ENCODE measurements at places on chromosomes 6 and 20.

DNA sequence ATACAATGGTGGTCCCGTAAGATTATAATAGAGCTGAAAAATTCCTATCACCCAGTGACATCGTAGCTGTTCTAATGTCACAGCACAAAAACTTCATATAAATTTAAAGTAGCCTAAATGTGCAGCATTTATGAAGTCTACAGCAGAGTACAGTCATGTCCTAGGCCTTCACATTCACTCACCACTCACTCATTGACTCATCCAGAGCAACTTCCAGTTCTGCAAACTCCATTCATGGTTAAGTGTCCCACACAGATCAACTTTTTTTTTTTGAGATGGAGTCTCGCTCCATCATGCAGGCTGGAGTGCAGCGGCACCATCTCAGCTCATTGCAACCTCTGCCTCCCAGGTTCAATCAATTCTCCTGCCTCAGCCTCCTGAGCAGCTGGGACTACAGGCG lies 20.9 kb upstream of the KCNG1 start:
- DNase-seq: no peak

GRCh38 chr6:164409309-164410009 lies 899.9 kb downstream of the C6orf118 start:
- no peak for DNase-seq

DNA sequence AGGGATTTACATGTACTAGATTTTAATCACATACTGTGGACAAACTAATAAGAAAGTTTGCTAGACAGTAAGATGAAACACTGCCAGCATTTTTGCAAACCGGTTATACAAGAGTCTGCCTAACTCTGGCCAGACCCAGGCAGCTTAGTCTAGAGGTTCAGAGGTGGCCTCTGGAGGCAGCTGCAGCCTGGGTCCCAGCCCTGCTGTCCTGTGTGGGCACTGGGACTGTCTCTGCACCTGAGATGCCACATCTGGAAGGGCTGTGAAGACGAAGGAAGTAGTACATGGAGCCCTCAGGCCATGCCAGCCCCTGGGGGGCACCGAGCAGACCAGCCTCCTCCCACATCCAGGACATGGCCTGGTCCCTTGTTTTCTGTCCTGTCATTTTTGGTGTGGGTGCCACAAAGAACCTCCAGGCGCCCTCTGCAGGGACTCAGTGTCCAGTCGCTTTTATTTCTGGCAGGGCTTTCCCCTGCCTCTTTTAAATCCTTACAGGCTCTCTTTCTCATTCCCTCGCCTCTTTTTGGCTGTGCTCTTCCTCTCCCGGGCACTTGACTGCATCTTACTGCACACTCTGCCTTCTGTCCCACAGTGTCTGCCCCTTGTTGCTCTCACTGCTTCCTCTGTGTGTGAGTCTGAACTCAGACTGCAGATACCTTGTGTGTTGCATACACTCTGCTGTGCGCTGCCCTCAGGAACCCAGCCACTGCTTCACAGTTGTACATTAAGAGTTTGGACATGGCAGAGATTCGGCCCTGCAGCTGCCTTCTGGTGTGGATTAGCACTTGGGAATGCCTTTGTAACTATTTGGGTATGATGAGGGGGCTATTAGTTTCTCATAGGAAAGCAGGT lies 216.7 kb downstream of the ZDHHC14 start:
- peak; percentile 50 for DNase-seq

DNA sequence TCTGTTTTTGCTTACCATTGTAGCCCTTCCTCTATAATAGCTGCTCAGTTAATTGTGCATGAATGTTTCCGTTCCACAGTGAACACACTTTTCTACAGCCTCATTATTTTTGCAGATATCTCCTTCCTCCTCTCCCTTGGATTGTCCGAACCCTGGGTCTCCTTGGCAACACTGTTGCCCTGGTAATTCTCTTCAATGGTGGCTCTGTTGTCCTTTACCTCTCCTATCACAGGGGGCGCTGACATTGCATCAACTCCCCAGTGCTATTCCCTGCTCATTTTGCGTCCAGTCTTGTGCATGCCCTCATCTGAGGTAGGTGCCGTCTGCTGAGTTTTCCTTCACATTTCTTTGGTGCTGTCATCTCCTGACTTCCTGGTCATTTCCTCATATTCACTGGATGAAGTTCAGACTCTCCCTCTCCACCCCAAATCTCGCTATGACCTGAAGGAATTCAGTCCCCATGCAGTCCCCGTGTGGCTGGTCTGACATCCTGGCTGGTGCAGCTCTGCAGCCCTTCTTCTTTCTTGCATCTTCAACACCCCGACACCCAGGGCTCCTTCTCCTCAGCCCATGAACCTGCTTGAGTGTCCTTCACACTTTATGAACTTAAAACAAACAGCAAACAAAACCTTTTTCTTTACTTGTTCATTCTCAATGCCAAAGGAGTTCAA lies 21.1 kb downstream of the PHACTR2 start:
- DNase-seq: no peak
